ENCODE measurements at places on chromosomes 4 and X.
A peak's percentile ranks its signal among the peaks of the same experiment; 100 is the strongest.

DNA sequence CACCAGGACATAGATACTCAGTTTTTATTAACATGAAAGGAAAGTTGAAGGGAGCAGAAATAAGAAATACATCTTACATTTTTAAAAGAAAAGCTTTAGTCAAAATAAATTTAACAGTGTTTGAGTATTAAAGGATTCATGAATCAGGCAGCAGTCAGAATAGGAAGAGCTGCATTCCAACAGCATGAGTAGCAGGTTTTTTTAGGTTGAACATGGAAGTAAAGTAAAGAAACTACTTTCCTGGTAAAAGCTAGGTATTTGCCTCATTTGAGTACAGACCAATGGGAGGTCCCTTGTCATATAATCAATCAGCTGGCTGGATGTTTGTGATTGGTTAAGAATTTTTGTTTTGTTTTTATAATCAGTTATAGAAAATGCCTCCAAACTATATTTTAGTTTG is 645.9 kb upstream of the INTU start:
- DNase-seq = no peak

DNA sequence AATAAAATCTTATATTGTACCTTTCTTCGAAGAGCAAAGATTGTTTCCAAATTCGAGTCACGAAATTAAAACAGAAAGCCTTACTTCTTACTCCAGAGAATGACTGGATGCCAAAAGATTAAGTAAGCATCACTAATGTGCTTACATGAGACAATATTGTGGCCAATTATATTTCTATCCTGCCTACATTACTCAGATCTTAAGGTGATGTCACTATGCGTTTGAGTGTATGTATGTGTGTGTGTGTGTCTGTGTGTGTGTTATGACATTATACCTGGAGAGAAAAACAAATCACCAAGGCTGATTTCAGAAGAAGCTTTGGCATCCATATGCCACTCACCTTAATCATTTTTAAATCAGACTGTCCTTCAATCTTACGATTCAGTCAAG is 556.3 kb downstream of the PPARGC1A start:
- DNase-seq = no peak

DNA sequence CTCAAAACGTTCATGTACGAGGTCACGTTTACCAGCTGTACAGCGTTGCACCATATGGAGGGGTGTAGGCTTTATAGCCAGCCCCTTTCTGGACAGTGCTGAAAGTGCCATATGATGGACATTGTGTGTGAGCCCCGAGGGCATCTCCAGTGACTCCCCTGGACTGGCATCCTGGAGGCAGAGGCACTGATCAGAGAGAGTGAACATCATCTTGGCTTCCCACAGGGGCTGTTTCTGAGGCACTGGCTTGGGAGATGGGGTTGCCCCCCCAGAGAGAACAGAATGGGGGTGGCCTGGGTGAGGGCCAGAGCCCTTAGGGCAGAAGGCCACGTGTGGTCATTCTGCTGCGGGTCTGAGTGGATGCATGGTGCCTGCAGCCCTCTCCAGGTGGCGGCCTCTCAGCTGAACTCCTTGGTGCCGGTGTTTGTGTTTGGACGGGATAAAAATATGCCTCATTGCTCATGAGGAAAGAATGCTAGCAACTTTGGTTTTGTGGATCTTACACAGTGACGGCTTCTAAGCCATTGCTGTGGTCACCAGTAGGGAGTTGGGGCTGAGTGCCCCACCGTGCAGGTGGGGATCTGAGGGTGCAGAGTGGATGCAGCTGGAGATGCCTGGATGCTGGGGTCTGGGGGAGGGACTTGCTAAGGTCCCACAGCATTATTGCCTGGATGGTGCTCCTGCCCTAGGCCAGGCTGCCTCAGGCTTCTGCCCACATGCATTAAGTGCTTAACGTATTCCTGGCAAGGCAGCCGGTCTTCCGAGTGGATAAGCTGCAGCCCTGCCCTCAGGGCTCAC is 3.4 kb downstream of the WFS1 start:
- DNase-seq = no peak

- peak; percentile 71 for DNase-seq
These were observed at the start of gene ACSL1 for GRCh38 chr4:184825896-184826690. Gene ACSL1, minus strand, starts transcription at chr4:184825968. Its CDS starts 22,454 bp downstream, at chr4:184803514.

DNA sequence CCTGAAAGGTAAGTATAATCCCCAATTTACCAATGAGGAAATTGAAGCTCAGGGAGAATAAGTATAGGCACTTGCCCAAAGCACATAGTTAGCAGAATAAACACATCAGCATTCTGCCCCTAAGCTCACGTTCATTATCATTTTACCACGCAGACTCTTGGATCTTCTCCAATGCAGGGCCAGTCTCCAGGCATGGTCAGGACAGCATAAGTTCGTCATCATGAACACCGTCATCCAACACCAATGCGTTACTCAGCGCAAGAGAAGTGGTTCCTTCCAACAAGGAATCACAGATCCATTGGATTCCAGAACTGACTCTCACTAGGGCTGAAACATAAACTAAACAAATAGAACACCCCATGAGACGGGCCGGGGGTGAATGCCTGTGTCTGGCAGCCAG is 86.5 kb upstream of the GPM6B start:
- no peak for DNase-seq

- no peak for DNase-seq
These were observed 20.8 kb upstream of the SLC10A4 start for GRCh38 chr4:48462363-48462762.

DNA sequence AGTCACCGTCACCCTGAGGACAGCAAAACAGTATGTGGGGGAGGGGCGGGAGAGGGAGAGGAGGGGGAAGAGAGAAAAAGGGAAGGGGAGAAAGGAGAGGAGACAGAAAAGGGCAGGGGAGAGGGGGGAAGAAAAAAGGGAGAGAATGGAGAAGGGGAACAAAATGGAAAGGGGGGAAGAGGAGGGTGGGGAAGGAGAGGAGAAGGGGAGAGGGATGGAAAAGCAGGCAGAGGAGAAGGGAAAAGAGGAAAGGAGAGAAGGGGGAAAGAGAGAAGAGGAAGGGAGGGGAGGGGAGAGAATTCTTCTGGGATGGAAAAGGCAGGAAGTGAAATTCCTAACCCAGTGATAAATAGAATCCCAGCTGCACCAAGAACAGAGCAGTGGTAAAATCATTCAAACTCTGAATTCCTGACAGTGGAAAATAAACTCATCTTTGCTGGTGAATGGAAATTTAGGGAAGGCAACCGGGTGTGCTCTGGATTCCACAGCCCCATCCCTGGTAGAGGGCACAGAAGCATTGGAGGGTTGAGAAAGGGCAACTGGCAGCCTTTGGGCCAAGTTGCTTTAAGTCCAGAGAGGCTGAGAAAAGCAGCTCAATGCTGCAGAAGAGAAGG is 244.2 kb downstream of the BCOR start:
- no peak for DNase-seq

DNA sequence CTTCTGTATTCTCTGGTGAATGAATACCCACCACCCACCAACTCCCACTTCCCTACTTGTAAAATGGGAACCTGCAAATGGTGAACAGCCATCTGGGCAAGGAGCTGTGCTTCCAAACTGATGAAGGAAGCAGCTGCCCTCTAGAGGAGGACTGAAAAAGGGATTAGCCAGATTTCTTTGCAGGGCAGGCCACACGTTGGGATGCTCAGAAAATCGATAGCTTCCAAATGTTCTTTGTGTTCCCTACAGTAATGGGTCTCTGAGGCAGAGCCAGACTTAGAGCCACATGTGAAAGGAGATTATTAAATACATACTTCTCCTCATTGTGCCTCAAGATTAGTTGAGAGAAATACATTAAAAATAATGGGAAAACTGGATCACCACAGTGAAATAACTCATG is 39.3 kb upstream of the LPAR4 start:
- DNase-seq = no peak

GRCh38 chr4:142815834-142816233 is 30.3 kb downstream of the INPP4B start:
- DNase-seq = no peak

GRCh38 chr4:40837094-40837870 is 87.5 kb downstream of the NSUN7 start:
- no peak for DNase-seq

DNA sequence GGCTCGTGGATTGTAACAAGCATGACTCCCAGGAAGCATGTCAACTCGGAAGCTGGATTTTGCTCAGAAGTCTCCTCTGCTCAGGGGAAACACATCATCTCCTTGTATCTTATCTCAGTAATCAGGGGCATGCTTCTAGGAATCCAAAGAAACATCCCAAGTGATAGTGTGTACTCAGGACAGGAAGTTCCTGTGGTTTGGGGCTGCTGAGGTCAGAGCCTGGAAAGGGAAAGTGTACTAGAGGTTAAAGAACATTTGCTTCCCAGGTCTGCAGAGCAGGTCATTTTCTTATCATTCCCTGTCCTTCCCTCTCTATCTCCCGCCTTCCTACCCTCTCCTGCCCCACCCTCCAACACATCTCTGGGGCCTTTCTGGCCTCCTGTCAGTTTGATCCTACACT is 38.8 kb downstream of the SLC34A2 start:
- DNase-seq = no peak

DNA sequence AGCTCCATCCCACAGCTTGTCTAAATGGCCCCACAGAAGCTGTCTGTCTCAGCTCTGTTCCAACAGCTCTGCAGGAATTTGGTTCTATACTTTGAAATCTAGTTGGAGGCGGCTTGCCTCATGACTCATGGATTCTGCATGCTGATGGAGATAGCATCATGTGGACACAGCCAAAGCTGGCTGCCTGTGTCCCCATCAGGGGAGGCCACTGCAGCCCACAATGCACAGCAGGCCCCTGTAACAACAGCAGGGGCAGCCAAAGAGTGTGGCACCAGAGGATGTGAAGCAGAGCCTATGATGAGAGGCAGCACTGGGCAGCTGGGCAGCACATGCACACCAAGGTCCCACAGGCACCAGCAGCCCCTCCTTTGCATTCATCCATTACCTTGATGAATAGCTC is 67.2 kb downstream of the DCAF12L1 start:
- no peak for DNase-seq

DNA sequence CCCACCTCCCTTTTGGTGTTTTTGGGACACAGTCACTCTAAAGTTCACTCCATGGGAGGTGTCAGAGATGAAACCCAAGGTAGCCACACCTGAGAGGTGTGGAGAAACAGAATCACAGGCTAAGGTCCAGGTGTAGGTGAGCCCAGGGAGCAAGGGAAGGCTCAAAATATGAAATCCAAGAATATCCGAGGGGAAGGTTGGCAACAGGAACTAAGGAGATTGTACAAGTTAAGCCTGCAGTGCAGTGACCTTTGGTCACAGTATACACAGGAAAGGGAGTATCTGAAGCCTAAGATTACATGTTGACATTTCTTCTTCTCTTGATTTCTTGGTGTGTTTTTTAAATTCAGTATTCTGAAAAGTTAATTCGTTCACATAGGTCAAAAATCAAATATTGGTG is 46.5 kb downstream of the PHF8 start:
- no peak for DNase-seq
